ENCODE measurements at places on chromosomes 13 and 19.

DNA sequence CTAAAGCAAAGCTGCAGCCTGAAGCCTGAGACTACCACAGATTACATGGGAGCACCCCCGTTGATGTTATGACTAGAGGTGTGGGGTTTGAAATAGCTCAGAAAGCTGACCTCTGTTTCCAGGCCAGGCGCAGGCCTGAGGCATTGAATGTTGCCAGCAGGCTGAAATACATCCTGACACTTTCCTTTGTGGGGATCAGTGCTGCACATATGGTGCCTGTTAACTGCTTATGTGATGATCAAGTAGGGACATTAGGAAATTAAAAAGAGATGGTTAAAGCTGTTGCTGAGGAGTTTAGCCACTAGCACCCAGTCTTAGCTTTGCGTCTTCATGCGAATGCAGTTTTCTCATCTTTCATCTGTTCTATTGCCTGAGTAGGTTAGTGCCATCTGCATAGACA, 83.2 kb downstream of the CCNA1 start:
- DNase-seq: no peak

GRCh38 chr13:68944272-68944671, 1163.4 kb upstream of the ATXN8OS start:
- DNase-seq: no peak

GRCh38 chr13:62613819-62614218, 1198.2 kb upstream of the PCDH20 start:
- DNase-seq: no peak

- DNase-seq: peak; percentile 64
Measured at GRCh38 chr13:110138010-110138699, 168.8 kb downstream of the COL4A1 start.

GRCh38 chr13:79404361-79404760, 1.7 kb downstream of the RBM26 start:
- DNase-seq: no peak

DNA sequence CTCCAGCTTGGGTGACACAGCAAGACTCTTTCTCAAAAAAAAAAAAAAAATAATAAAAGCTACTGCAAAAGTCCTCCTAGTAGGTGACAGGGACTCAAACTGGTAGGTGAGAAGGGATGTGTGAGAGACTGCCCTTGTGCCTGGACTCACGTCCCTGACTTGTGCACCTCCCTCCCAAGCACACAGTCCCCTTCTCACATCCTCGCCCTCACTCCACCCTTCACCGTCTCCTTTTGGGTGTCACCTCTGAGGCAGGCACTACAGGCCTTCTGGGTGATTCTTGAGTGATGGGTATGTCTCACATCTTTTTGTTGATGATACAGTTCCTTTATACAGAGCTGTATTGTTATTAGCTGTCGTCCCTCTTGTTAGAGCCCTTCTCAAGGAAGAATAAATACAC, 170.5 kb downstream of the TM9SF2 start:
- DNase-seq: no peak

- no peak for DNase-seq
Measured at GRCh38 chr19:56727677-56728076, 56.1 kb upstream of the ZNF835 start.

DNA sequence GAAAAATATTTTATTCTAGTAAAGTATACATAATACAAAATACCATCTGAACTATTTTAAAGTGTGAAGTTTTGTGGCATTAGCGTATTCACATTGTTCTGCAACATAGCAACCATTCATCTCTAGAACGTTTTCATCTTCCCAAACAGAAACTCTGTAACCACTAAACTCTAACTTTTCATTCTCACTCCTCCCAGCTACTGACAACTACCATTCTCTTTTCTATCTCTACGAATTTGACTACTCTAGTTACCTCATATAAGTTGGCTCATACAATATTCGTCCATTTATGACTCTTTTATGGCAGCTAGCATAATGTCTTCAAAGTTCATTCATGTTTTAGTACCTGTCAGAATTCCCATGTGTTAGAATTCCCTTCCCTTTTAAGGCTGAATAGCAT, 150.5 kb upstream of the MIR17HG start:
- DNase-seq: no peak

- DNase-seq: no peak
Measured at GRCh38 chr19:39497701-39497995, 1.1 kb upstream of the DLL3 start.

DNA sequence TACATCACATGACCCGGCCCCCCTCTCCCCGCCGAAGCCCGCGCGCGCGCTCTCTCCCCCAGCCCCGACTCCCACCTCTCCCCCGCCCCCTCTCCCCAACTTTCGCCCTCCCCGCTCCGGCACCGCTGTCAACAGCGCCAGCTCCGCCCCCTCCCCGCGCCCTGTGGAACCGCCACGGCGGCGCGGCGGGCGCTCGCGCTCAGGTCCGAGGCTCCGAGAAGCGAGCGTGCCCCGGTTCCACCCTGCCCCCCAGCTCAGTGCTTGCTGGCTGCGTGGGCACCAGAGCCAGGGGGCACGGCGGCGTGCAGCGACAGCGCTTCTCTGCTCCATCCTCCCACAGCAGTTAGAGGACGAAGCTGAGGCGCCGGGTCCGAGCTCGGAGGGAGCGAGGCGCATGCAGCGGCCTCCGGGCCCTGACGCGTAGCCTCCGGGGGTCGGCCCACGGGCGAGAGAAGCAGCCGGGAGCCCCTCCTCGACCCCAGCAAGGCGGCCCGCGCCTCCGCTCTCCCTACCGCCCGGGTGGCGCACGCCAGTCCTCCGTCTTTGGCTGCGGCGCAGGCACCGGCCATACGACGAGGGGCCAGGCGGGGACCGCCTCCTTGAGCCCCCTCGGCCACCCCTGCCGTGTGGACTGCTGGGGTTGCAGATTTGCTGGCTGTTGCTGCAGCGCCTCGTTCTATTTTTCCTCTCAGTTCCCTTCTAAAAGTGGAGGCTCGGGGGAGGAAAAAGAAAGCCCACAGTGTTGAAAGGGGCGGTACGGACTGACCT, 109.5 kb downstream of the KCNRG start:
- DNase-seq: peak; percentile 76

- no peak for DNase-seq
Measured at GRCh38 chr13:24050292-24050711, 110.2 kb upstream of the SPATA13 start.

DNA sequence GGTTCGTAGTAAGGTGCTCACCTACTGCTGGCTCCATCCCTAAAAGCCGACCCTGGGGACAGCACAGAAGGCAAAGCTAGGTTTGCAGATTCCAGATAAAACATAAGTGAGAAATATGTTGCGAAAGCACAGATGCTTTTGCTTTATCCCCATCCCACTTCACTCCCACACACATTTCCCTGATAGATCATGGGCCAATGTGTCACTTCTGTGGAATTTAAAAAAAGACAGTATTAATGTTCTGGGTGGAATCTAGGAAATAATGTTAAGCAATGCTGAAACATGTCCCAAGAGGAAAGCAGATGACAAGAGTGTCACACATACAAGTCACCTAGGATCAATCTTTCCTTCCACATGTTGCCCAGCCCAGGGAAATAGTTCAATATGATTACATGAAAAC, 661.0 kb upstream of the MIR17HG start:
- DNase-seq: no peak

DNA sequence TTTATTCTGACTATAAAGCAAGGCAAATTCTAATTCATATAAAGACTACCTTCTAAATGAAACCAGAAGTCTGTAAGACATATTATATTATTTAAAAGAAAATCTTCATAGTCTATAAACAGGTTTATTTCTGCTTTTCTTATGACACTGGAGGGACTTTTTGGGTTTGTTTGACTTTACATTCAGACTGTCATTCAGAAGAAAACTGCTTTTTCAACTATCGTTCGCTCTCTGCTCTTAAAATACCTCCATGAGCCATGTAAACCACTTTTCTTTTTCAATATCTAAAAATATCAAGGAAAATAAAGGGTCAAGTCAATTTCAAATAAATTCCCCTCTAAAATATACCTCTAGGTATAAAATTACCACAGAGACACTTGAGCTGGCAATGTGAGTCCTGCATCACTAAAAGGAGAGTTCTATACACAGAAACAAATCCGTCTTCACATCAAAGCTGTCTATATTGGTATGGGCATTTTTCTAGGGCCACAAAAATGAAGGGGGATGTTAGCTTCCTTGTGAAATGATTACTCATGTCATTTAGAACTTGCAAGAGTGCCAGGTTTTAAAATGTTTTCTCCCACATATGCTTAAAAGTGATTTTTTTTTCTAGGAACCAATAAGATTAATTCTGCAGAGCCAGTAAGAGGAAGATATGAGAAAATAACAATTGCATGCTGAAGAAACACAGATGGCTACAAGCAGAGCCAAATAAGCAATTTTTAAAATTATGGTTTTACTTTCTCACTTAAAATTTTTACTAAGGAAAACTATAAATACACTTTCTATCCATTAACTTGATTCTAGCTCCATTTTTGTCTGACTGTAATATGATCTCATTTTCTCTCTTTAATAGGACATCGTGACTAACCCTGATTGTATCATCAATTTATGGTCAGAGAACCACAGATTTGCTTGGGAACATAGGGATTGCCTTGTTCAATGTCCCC, 181.8 kb downstream of the TBC1D4 start:
- DNase-seq: no peak

GRCh38 chr13:79673310-79673992, 192.5 kb downstream of the NDFIP2 start:
- no peak for DNase-seq
